ENCODE measurements at places on chromosomes 3 and 15.

GRCh38 chr3:49720855-49721595 is 1.5 kb upstream of the AMIGO3 start:
- DNase-seq = no peak

GRCh38 chr3:179415377-179415776 is 35.9 kb downstream of the GNB4 start:
- DNase-seq = no peak

DNA sequence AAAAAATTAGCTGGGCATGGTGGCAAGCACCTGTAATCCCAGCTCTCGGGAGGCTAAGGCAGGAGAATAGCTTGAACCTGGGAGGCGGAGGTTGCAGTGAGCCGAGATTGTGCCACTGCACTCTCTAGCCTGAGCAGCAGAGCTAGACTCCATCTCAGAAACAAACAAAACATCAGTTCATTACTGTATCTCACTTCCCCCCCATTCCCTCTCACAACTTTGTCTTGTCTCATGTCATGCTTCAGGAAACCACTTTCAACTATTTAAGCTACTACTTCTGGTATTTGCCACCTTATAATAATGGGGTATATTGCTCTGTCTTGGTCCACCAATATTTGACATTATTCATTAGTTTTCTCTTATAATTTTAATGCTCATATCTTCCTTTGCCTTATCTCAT is 26.2 kb downstream of the PIK3CA start:
- no peak for DNase-seq

GRCh38 chr15:51403072-51403878 is 61.8 kb downstream of the GLDN start:
- no peak for DNase-seq

GRCh38 chr3:111570404-111571030 is 24.6 kb downstream of the ZBED2 start:
- no peak for DNase-seq

DNA sequence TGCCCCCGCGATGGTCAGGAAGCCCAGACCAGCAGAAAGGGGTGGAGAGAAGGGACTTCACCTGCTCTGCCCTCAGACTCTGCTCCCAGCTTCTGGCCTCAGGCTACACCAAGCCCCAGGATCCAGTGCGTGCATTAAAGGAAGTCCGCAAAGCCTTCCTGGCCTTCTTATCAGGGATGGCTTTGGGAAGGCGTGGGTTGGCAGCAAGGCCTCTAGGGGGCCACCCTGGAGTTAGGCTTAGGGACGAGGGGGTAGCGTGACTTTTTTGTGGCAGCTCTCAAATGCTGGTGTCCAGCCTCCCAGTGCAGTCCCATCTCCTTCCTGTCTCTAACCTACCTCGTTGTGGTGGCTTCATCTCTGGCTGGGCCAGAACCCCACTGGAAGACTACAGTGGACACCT is 18.9 kb upstream of the RPL29 start:
- no peak for DNase-seq

- no peak for DNase-seq
Observed at GRCh38 chr15:81625896-81626295, 251.9 kb upstream of the TMC3 start.

DNA sequence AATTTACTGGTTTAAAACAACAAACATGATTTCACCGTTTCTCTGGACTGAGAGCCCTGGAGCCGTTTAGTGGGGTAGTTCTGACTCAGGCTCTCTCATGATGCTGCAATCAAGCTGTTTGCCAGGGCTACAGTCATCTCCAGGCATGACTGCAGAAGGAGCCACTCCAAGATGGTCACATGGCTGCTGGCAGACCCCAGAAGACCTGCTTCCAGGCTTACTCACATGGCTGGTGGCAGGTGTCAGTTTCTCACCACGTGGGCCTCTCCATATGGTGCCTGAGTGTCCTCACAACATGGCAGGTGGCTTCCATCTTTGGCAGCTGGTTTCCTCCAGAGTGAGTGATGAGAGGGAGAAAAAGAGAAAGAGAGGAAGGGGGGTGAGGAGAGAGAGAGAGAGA is 378.3 kb upstream of the RGMA start:
- DNase-seq = no peak

- DNase-seq = no peak
Observed at GRCh38 chr3:136885357-136886213, 23.6 kb downstream of the NCK1 start.

DNA sequence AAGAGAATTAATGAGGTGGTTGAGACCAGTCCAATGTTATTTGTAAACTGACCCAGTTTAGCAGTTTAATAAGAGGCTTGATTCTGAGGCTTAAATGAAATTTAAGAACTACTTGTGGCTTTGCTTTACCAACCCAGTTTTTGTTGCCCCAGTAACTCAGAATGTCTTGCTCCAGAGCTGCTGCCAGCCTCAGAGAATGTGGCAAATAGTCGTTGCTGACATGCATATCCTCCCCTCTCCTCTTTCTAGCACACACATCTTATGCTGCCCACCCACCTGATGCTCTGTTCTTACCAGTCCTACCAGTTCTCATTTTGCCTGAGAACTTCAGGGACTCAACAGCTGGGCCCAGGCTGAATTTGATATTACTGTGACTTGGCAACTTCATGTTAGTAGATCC is 92.4 kb upstream of the TSC22D2 start:
- no peak for DNase-seq

DNA sequence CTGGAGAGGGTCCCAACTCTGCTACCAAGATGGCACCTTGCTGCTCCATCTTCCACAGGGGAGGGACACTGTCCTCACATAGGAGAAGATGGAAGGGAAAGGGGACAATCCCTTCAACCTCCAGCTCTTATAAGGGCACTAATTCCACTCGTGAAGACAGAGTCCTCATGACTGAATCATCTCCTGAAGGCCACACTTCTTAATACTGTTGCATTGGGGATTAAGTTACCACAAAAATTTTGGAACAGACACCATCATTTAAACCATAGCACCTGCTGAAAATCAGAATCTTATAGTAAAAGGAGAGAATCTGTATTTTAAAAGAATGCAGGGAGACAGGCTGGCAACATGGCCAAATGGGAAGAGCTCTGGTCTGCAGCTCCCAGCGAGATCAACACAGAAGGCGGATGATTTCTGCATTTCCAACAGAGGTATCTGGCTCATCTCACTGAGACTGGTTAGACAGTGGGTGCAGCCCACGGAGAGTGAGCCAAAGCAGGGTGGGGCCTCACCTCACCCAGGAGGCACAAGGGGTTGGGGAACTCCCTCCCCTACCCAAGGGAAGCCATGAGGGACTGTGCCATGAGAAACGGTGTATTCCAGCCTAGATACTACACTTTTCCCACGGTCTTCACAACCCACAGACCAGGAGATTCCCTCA is 69.4 kb upstream of the LIPC start:
- no peak for DNase-seq

DNA sequence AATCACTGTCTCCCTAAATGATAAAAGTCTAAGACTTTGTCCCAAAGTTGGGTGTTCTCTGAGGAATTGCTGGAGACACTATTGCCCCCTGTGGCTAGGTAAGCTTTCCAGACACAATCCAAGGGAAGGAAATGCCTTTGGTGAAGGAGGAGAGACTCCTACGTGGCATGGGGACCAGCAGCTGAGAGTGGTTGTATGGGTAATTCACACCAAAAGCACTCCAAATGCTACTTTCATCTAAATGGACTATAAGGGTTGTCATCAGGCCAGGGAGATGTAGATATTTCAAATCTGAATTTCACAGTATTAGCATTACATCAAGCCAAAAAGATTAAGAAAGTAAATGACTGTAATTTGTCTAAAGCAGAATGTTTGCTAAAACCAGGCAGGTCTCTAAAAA is 400.8 kb upstream of the THBS1 start:
- no peak for DNase-seq

- DNase-seq = no peak
Observed at GRCh38 chr3:100324044-100324443, 10.5 kb upstream of the NIT2 start.

DNA sequence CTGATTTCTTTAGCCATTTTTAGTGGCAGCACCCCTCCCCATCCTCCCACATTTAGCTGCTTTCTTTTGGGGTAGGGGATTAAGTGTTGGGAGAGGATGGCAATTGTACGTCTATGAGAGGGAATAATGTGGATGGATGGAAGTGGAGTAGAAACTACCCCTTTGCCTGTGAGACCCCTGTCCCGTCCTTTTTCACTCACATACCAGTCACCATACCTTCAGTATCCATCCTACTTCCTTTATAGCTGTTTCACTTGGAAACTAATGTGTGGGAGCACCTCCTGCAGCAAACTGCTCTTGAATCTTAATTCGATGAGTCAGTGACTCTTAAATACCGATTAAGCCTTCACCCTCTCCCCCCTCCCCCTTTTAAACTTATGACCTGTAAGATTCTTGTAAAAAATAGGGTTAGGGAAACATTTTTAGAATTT is 730 bp downstream of the SPRED1 start:
- DNase-seq = no peak

GRCh38 chr3:5874931-5875341 is 687.4 kb downstream of the EDEM1 start:
- no peak for DNase-seq

DNA sequence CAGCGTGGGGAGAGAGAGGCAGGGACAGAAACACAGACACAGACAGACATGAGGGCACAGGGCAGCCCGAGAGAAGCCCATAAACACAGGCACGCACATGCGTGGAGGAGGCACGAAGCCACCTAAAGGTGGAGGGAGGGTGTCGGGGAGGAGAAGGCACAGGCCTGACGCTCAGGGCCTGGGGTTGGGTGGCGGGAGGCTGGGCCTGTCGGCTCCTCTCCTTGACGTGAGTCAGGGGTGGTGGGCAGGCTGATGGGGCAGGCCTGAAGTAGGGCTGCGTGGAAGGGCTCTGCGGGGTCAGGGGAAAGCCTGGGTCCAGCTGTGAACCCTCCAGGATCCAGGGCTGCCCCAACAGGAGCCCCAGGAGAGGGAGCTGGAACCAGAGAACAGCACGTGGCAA is 74.2 kb downstream of the EPHB3 start:
- no peak for DNase-seq

GRCh38 chr3:58576716-58577115 is 475 bp downstream of the FAM107A start:
- DNase-seq = no peak

- DNase-seq = no peak
Observed at GRCh38 chr3:32406486-32407408, 15.1 kb downstream of the CMTM7 start.

DNA sequence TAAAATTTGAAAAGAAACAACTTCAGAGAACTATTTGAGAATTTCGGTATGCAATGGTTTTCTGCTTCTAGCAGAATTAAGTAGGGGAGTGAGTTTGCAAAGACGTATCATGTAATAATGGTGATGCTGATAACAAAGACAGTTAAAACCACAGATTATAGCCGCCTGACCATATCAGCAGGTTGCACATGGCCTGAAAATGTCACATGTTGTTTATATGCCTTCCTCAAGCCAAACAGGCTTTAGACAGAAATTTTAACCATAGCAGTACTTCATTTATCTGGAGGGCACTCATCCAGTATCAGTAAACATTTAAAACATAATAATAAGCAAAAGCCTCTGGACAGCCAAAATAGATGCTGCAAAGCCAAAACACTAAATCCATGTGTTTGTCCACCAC is 131.7 kb downstream of the RYR3 start:
- DNase-seq = no peak

DNA sequence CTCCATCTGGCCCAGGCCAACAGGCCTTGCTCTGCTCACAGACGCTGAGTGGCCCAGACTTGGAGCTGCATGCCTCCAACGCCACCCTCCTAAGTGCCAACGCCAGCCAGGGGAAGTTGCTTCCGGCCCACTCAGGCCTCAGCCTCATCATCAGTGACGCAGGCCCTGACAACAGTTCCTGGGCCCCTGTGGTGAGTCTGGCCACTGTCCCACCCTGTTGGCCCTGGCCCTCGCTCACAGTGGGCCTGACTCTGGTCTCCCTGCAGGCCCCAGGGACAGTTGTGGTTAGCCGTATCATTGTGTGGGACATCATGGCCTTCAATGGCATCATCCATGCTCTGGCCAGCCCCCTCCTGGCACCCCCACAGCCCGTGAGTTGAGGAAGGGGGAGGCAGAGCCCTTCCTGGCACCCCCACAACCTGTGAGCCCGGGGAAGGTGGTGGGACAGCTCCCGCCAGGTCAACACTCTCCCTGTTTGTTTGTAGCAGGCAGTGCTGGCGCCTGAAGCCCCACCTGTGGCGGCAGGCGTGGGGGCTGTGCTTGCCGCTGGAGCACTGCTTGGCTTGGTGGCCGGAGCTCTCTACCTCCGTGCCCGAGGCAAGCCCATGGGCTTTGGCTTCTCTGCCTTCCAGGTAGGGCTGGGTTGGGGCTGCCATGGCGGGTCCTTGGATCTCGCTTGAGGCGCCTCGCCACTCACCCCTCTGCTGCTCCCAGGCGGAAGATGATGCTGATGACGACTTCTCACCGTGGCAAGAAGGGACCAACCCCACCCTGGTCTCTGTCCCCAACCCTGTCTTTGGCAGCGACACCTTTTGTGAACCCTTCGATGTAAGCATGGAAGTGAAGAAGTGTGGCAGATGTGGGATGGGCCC is 10.0 kb downstream of the NT5DC2 start:
- DNase-seq = no peak

DNA sequence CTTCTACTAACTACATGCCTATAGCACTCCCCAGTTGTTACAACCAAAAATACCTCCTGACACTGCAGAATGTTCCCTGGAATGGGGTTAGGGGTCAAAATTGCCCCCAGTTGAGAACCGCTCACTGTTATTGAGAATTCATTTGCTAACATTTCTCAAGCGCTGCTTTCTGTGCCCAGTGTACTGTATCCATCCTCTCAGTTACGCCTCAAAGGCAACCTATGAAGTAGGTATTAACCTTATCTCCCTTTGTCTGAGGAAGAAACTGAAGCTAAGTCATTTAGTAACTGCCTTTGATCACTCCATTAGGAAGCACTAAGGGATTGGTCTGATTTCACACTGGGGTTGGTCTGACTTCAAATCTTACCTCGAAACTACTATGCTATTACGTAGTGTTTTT is 70.1 kb downstream of the CADPS start:
- DNase-seq = no peak

DNA sequence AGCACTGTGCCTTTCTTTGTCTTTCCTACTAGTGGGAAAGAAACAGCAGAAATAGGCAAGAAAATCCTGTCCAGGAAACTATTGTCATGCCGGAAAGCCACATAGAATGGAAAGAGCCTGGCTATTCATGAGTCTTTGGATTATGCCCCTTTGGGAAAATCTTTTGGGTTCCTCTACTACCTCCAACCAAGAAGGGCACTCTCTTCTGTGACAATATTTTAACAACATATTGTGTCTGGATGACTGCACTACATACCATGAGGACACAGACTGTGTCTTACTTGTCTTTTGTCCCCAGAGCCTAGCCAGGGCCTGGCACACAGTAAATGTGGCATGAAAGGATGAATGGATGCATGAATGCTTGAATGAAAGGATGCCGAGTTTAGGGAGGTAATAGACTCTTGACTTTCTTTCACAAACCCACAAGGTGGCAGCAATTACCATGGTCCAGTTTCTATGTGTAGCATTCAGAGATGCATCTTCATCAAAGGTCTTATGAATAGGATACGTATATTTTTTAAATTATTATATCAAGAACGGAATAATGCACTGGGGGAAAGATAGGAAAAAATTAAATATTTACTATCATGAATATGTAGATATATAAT is 30.3 kb downstream of the ARL14 start:
- no peak for DNase-seq

All from stimulated activated CD4-positive, alpha-beta T cell treated with anti-CD3 and anti-CD28 coated beads, Interleukin-15, amount 100 ng/mL, for 48 hours (primary cell).